Muscle of back (tissue), 13 donors: ENCODE measurements at places on chromosomes 3 and 15.
A peak's percentile ranks its signal among the peaks of the same experiment; 100 is the strongest.

DNA sequence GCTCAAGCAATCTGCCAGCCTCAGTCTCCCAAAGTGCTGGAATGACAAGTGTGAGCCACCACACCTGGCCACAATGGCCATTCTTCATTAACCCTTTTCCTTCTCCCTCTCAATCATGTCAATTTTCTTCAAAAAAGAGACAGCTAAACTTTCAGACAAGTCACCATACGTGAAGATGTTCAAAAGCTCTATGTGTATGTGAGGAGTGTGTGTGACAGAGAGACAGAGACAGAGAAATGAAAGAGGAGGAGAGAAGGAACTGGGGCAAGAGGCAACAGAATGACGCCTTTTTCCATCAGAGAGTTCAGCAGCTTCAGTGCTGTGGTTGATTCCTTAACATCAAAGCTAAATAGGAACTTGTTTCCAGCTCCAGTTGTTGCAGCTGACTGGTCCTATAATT lies 27.4 kb downstream of the OSBPL10 start:
- no peak for DNase-seq

- peak; percentile 31 for DNase-seq
Measured at GRCh38 chr15:69132977-69133861, 27.2 kb upstream of the GLCE start.

DNA sequence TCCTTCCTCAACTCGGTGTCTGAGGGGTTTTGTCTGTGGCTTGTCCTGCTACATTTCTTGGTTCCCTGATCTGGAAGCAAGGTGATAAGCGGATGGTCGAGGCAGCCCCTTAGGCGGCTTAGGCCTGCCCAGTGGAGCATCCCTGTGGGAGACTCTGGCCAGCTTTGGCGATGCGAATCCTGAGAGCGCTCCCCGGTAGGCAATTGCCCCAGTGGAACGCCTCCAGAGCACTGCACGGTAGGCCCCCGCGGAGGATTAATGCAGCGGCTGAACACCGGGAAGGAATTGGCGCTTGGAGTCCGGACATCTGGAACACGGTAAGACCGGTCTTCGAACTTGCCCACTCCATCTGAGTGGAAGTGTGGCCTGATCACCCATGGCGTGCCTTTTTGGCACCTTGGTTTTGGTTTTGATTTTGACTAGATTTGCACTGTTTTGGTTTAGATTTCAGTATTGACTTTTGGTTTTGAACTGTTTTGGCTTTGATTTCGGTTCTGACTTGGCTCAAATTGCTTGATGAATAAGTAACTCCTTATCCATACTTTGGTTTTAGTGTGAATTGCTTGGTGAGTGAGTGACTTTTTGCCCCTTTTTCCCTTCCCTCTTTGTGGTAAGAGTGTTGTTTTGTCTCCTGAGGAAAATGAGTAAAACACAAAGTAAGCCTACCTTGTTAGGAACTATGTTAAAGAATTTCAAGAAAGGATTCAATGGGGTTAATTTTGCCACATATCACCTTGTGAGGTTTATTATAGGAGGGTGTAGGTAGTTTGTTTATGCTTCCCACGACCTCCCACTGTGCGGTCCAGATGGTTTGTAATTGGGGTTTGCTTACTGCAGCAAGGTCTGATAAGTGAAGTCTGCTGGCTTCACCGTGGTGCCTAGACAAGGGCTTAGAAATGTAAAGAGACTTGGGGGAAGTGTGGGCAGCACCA lies 27.1 kb upstream of the GPR156 start:
- no peak for DNase-seq

DNA sequence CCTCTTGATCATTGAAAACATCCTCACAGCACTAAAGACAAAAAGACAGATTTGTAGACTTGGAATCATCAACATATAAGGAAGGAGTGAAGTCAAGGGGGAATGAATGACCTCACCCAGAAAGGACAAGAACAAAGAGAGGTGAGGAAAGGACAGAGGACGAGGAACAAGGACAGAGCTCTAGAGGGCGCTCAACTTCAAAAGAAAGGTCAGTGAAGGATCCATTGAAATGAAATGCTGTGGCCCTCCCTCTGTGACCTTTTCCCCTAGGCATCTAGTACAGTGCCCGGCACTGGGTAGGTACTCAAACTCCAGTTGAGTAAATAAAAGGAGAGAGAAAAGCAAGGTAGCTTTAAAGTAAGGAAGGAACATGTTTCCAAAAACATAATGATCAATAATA lies 2.6 kb downstream of the ATP8B4 start:
- DNase-seq = no peak

GRCh38 chr3:34020170-34020569 lies 221.7 kb downstream of the PDCD6IP start:
- DNase-seq = no peak

- DNase-seq = no peak
Measured at GRCh38 chr3:194475978-194476377, 10.8 kb downstream of the ATP13A3 start.

DNA sequence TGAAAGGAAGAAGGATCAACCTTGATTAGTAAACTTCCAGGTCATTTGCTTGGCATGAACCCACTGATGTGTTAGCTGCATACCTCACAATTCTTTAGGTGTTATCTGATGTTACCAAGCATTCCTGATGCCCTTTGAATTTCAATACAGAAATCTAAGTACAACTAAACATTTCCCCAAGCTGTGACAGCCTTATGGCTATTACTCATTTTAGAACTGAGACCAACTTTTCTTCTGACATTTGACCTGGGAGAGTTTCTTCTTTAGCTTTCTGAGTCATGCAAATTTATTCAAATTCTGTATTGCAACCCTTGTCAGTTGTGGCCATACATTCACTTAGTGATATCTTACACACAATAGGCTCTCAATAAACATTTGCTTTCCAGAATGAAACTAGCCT lies 124.3 kb downstream of the TIGIT start:
- DNase-seq = no peak

DNA sequence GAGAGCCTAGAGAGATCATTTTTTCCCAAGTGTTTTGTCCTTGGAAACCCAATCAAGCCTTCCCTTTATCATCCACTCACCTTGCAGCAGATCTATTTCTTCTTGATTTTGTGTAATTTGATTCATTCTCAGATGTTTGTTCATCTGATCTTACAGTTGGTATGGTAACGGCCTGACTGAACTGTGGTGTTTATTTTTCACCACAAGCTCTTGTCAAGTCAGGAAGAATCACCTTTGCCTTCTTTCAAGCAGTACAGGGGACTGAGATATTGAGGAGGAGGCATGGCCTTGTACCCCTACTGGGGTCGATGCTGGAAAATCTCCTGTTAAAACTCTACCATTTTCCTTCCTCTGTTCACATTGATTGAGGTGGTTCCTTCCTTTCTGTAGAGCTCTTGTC lies 361.4 kb upstream of the CFAP20DC start:
- DNase-seq = no peak

DNA sequence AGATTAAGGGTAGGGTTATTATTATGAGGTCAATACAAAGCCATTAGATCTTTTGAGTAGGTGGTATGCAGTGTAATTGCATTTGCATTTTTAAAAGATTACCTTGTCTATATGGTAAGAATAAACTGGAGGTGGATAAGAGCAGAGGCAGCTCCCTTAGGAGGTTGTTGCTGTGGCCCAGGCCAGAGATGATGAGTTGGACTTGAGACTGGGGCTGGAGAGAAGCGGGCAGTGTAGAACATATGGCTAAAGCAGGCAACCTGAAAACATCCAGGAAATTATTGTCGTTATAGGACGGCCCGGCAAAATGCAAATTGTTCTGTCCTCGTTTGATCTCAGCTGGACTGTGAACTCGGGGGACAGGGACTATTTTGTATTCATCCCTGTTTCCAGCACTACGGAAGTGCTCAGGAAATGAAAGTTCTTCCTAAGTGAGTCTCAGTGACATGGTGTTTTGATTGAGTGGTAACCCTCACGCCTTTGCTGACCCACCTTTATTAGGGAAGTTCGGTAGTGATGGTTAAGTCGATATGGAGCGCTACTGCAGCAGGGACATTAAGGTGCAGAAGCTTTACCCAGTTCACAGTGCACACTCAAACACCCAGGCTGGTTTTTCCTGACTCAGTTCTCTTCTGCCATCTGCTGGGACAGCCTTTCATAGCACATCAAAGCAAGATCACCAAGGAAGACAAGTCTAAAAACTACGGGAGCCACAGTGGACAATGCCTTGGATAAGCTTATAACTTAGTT lies 27.2 kb upstream of the VPS33B start:
- peak; percentile 58 for DNase-seq

DNA sequence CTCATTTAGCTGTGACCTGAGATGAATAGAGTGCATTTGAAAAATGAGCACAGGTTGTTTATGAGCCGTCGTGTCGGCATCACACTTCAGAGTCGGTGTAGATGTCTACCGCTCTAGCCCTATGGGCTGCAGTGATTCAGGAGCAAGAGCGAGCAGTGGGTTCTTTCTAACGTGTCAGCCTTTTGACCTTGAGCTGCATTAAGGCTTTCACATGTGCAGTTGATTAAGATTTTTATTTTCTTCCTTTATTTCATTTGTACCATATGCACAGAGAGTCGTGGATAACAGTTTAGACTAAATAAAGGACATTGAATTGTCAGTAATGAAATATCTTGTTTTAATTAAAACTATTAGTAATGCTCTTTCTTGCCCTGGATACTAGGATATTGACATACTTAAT lies 368.2 kb downstream of the PTPRG start:
- no peak for DNase-seq

DNA sequence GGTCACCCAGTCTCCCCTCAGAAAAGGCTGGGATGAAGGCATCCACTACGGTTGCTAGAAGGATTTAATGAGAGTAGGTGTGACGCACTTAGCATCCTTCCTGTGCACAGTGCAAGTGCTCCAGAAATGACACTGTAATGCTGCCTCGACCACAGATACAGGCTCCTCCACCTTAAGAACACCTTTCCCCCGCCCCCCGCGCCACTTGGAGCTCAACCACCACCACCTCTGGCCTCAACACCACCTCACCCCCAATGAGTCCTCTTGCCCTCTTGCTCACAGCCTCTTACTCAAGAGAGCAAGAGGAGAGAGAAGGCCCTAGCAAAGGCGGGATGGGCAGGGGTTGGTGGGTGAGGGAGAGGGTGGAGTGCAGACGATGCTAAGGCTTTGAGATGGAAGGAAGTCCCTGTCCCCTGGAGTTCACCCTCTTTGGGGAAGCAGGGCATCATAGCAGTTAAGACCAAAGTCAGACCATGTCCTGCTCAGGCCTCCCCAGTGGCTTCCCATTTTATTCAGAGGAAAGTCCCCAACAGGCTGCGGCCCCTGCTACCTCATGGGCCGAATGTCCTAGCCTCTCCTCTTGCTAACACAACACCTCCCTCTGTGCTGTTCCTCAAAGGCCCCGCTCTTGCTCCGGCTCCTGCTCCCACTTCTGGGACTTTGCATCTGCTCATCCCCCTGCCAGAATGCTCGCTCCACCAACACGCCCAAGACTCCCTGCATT lies 8.3 kb downstream of the STARD5 start:
- no peak for DNase-seq

GRCh38 chr15:40468898-40469331 lies 1.9 kb upstream of the CHST14 start:
- DNase-seq = no peak

GRCh38 chr15:81225161-81225671 lies 28.5 kb downstream of the IL16 start:
- DNase-seq = no peak

DNA sequence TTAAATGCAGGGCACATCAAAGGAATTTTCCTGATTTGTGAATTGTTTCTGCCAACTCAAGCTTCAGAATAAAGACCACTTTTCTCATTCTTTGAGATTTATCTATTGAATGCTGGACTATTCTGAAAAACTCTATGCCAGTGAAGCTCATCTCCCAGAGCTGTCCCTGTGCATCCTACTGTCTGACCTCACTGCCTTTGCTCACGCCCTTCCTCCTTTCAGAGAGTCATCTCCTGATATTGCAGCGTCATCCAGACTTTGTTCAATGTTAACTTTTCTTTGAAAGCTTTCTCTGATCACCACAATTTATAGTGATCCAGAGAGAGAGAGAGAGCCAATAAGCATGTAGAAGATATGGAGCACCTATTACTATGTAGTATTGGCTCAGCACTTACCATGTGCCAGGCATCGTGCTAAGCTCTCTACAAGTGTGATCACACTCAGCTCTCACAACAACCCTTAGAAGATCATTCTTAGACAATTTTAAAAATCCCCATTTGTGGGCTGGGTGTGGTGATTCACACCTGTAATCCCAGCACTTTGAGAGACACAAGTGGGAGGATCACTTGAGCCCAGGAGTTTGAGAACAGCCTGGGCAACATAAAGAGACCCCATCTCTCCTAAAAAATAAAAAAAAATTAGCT lies 30.2 kb upstream of the TLE3 start:
- DNase-seq = no peak

GRCh38 chr15:59657635-59658125 lies 365 bp upstream of the GTF2A2 start:
- no peak for DNase-seq

DNA sequence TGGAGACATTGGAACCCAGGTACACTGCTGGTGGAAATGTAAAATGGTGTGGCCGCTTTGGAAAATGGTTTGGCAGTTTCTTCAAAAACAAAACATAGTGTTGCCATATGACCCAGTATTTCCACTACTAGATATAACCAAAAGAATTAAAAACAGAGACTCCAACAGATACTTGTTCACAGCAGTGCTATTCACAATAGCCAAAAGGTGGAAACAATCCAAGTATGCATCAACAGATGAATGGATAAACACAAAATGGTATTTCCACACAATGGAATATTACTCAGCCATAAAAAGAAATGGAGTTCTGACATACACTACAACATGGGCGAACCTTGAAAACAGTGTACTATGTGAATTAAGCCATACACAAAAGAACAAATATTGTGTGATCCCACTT lies 59.4 kb upstream of the TIMP4 start:
- DNase-seq = no peak

DNA sequence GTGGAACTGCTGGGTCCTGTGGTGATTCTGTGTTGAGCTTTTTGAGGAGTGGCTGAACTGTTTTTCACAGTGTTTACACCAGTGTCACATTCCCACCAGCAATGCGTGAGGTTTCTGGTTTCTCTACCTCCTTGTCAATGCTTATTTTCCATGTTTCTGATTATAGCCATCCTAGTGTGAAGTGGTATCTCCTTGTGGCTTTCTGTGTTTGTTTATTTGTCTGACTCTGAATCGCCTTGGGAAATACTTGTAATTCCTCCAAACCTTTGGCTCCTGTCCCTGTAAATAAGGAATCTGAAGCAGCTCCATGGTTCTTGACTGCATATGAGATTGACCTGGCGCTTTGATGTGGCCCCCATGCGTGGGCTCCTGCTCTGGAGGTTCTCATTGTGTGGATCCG lies 20.6 kb downstream of the FAN1 start:
- no peak for DNase-seq

DNA sequence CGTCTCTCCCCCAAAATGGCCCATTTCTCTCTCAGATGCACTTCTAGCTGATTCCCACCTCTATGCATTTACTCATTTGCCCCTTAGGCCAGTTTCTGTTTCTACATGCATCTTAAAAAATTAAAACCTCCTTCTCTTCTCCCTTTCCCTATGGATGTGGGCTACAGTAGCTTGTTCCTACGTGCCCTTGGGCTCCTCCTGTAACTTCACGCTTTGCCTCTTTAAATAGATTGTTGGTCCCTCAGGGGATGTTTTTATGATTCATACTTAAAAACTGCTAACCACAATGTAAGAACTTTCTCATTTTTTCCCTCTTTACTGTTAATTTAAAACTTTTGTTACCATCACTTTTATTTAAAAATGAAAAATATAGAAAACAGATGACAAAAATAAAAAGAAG lies 185.6 kb upstream of the MRPL3 start:
- peak; percentile 58 for DNase-seq
